Dorsolateral prefrontal cortex (tissue), 122 donors: ENCODE measurements at places on chromosomes 1 and 21. TPM values are rescaled to one million over a fixed set of nuclear protein-coding genes. Genes with fewer than 3 reads are reported as not detected.

The LELP1 gene
- total RNA-seq, result not detected

The ERICH3 gene
- 42.0 TPM for total RNA-seq

The BTBD19 gene
- 9.6 TPM for total RNA-seq

The SGIP1 gene
- 153 TPM for total RNA-seq

The C1QA gene
- 43.4 TPM for total RNA-seq

The DPT gene
- total RNA-seq, result not detected

The F13B gene
- total RNA-seq, result not detected

The CAMK2N1 gene
- 639 TPM for total RNA-seq

DNA sequence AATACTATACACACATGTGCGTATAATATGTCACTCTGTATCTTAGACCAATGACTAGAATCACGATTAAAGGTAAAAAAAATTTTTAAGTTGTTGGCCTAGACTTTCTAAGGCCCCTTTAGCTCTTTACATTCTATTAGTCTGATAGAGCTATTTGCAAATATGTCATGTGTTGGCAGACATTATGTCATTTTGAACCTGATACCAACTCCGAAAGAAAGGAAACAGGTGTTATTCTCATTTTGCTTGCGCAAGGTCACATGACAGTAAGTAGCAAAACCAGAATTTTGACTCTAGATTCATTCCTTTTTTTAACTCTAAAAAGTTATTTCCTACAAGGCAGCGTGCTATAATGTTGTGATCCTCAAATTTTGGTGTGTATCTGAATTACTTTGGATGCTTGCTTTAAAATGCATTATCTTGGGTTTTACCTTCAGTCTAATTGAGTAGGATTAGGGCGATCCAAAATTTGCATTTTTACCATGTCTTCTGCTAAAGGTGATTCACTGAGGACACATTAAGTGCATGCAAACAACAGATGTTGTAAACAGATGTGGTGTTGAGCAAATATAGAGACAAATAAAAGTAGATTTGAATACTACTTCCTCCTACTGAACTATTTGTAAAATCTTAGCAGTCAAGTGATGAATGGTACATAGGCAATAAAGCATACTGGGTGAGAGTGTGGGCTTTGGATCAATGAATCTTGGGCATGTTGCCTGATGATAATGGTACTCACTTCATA is 63.5 kb upstream of the KIAA1614 start:
- DNase-seq, result no peak

DNA sequence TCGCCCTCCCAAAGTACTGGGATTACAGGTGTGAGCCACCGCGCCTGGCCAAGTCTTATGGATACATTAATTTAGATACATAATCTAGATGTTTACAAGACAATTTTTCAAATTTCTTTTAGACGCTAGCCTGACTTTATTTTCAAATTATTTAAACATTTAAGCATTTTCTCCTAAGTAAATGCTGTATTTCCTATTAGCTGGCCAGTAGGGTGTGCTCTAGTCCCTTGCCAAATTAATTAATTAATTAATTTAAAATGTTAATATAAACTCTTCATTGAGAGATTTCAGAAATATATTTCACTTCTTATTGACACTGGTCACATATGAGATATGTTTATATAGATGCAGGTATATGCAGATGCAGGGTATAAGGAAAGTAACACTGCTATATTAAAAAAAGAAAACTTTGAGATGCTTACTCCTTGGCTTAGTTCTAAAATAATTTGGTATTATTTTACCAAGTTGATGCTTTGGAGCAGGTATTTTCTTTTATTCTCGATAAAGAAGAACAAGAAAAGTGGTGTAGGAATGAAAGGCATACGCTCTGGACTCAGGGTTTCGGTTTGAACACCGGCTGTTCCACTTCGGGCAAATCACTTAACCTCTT is 5.2 kb upstream of the ERRFI1 start:
- no peak for DNase-seq

DNA sequence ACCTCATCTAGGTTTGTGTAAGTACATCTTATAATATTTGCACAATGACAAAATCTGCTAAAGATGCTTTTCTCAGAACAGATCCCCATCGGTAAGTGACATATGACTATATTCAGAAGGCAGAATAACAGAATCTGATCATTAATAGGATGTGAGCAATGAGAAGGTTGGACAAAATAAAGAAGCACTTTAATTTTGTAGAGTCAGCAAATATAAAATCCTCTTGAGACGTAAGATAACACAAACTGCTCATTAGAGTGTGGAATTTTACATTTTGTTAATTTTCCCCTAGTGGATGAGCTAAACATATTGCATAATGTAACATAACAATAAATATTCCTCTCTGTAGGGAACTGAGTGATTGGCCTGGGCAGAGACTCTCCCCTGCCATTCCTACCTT is 658.4 kb upstream of the ZP4 start:
- no peak for DNase-seq

GRCh38 chr1:96236156-96236739 is 485.3 kb upstream of the PTBP2 start:
- DNase-seq, result no peak

DNA sequence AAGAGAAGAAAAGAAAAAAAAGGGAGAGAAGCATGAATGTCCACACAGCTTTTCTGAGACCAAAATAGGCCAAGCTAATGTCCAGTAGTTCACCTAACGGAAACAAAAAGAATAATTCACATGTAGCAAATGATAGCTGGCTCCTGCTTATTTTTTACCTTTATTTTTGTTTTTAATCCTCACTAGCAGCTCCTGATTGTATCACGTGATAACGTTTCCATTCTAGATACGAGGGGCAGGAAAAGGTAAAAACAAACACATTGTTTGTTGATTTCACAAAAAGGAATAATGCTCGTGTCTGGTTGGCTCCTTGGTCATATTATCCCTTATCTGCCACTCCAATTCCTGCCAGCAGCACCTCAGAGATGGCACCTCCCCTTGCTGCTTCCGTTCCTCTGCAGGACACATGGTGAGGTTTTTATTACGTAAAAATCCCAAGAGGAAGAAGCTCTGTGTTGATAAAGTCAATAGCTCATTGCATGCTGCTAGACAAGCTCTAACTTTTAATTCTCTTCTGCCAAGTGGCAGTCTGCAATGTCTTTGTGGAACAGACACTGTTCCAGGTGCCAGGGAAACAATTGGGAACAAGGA is 201.7 kb downstream of the CRB1 start:
- DNase-seq, result no peak

GRCh38 chr1:227396539-227397353 is 78.5 kb upstream of the CDC42BPA start:
- DNase-seq, result no peak

DNA sequence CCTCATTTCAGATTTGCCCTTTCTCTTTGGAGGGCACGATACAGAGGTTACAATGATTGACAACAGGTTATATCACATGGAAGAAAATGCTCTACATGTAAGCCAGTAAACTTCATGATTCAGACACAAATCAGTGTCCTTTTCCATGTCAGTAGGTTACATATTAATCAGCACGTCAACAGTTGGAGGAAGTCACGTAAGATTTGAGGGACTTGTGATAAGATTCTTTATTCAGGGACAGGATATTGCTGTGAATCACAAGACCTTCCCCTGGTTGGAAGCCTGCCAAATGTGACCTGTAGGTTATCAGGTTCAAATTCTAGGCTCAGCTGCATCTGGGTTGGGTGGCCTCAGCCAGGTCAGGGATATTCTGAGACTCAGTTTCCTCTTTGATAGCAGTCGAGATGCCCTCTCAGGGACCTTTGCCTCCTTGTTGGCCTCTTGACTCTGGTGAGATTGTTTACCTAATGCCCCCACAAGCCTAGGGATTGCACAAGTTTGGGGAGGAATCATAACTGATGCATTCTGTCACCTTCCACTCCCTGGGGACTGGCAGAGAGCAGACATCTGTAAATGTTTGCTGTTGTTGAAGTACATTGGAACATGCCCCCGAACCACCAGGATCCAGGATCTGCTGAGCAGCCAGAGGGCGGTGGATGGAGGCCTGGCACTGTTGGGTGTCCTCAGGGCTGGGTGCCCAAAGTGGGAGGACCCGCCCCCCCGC is 31.9 kb downstream of the SERINC2 start:
- no peak for DNase-seq

- no peak for DNase-seq
Observed at GRCh38 chr1:207309745-207310273, 11.7 kb upstream of the CD55 start.

GRCh38 chr1:93080179-93080823 is 1.2 kb downstream of the MTF2 start:
- DNase-seq, result no peak

- DNase-seq, result no peak
Observed at GRCh38 chr1:220770245-220770913, 16.3 kb upstream of the MTARC1 start.

GRCh38 chr1:212215910-212216309 is 69.3 kb upstream of the PPP2R5A start:
- no peak for DNase-seq
